ENCODE measurements at places on chromosomes 5 and 9.
A peak's percentile ranks its signal among the peaks of the same experiment; 100 is the strongest.

- DNase-seq: no peak
Measured at GRCh38 chr5:88682881-88683361, 200.1 kb downstream of the MEF2C start.

GRCh38 chr9:93315118-93315517, 131.2 kb downstream of the WNK2 start:
- no peak for DNase-seq

GRCh38 chr9:8384091-8384490, 584.5 kb upstream of the DMAC1 start:
- no peak for DNase-seq

DNA sequence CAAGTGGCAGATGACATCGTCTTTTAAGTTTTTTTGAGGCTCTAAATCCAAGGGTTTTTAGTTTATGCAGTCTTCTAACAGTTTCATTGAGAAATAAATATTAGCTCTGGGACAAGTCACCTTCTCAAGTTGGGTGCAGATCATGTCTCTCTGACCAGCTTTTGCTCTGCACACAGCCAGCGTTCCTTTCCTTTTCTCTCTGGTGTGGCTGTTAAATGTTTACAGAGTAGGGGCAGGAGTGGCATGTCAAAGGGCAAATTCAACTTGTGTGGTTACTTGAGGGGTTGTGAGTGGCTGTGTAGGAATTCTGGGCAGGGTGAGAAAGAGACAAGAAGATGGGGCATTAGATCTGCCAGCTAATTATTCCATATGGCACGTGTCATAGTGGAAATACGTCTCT, 187.5 kb upstream of the HMHB1 start:
- no peak for DNase-seq

GRCh38 chr9:27599102-27599869, 26.0 kb upstream of the C9orf72 start:
- DNase-seq: no peak

DNA sequence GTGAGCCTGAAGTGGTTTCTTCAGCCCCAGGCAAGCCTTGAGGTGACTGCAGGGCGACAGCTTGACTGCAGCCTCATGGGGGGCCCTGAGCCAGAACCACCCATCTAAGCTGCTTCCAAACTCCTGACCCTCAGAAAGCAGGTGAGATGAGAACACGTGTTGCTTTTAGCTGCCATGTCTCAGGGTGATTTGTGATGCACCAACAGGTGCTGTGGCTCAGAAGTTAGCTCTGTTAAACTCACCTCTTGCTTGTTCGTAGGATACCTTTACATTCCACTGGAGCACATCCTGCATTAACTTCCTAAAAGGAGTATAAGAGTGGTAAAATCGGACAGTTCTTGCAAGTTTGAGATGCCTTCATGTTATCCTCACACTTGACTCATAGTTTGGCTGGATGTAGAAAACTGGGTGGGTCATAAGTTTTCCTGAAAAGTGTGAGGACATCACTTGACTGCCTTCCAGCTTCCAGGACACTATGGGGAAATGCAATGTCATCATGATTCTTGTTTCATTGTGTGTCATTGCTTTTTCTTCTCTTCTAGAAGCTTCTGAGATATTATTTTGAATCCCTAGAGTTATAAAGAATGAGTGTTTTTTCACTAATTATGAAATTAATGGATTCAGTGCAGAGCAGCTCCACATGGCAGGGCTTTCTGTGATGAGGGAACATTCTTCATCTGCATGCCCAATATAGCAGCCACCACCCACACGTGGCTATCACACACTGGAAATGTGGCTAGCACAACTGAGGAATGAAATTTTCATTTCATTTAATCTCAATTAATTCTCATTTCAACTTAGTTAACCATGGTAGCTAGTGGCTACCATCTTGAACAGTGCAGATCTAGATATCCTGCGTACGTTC, 92.3 kb downstream of the HSD17B3 start:
- DNase-seq: peak; percentile 69

- DNase-seq: no peak
Measured at GRCh38 chr5:62909326-62909725, 330.7 kb downstream of the LRRC70 start.
